ENCODE measurements at places on chromosomes 2 and 18. TPM values are rescaled to one million over a fixed set of nuclear protein-coding genes. Genes with fewer than 3 reads are reported as not detected.

DNA sequence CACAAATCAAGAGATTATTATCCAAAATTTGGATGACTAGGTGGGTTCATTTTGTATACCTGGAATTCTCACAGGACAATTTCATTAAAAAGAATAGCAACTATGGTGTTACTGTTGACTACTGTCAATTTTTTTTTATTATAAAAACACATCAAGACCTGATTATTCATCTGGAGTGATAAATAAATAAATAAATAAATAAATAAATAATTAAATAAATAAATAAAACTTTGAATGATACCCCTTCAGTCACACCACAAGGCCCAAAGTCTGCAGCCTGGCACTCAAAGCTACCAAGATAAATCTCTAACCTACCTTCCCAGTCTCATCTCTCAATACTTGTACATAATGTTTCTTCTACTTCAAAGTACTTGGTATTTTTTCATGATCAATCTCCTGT is 294.0 kb upstream of the KLHL29 start:
- no peak for DNase-seq

Gene CYP1B1
- 67.0 TPM for total RNA-seq

- DNase-seq = no peak
Observed at GRCh38 chr2:29449499-29449898, 334.3 kb downstream of the CLIP4 start.

Gene FEV
- not detected for total RNA-seq

- DNase-seq = no peak
Observed at GRCh38 chr2:133568172-133568571, at the start of gene NCKAP5. Gene NCKAP5, minus strand, starts transcription at chr2:133568463. Its CDS starts 50,937 bp downstream, at chr2:133517526.

Data from lower lobe of right lung (tissue), 2 donors.